Forelimb muscle (tissue), 1 donor: ENCODE measurements at places on chromosomes 1 and 21. TPM values are rescaled to one million over a fixed set of nuclear protein-coding genes. Genes with fewer than 3 reads are reported as not detected.

Gene NOC2L
- 43.6 TPM for polyA plus RNA-seq

GRCh38 chr1:235067396-235068157 is 61.1 kb downstream of the TOMM20 start:
- no peak for DNase-seq

DNA sequence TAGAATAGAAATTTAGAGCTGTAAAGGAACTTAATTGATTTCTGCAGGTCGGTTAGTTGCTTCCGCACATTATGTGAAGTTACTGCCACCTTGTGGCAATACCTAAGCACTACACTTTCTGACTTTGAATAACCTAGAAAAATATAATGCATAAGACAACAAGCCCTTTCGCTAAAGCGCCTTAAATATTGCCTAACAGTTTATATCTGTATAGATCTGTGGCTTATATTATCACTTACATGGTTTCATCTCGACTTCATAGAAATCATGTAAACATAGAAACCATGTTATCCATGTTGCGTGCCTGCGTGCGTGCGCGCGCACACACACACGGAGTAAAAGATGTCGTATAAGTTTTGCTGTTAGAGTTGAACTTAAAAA is 10.9 kb upstream of the IFI16 start:
- DNase-seq, result no peak

GRCh38 chr1:84083307-84083706 is 60.8 kb upstream of the PRKACB start:
- DNase-seq, result no peak

Gene FCRL5
- polyA plus RNA-seq, result 0.05 TPM

Gene OR2L5
- not detected for polyA plus RNA-seq

DNA sequence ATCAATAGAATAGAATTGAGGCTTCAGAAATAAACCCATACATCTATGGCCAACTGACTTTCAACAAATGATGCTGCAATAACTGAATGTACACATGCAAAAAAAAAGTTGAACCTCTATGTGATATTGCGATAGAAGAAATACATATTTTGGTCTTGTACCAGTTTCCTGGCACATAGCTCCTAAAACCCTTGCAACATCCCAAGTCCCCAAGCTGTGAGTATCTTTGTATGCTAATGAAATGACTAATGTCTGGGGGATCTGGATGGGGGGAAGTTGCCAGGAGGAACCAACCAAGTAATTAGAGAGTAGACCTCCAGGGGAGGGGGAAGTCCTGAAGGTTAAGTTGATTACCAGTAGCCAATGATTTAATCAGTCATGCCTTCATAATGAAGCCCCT is 24.4 kb downstream of the BLZF1 start:
- no peak for DNase-seq

- no peak for DNase-seq
These were observed 54.9 kb upstream of the IGSF21 start for GRCh38 chr1:18052671-18053070.

Gene OR2L13
- polyA plus RNA-seq, result not detected

GRCh38 chr1:29832936-29833335 is 596.6 kb downstream of the PTPRU start:
- no peak for DNase-seq

DNA sequence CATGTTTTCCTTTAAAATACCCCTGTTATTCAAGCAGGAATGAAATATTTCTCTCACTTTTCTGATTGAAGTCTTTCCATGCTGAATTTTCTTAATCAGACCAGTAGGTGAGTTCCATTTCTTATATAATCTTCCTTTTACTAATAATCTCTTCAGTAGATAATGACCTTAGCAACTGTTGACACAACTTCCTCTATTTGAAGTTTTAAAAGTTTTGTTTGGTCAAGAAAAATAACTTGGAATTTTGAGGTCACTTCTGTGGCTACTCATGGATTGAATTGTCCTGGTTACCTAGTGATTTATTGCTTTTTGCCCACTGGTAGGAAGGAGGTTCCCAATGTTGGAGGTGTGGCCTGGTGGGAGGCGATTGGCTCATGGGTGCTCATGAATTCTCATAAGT is 70.6 kb upstream of the PAXBP1 start:
- no peak for DNase-seq

DNA sequence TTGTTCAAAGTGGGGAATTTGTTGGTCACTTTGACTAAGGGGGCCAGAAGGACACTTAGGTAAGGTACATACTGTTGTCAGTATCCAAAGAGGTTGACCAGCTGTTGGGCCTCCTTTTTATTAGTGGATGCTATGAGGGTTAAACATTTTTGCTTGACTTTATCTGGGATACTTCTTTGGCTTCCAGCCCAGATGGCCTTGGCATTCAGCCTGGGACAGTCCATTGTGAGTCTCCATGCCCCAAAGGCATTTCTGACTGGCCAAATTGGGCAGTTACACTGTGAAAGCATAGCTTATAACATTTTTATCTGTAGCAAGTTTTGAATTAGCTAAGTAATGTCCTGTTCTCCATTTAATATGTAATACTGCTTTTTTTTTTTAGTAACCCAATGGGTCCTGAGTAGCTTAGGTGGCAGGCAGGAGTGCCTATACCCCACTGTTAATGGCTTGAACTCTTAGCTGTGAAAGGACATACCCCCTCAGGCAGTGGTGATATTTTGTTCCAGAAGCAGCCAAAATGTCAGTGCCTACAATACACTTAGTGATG is 35.4 kb upstream of the CD1D start:
- DNase-seq, result no peak

Gene OPRD1
- polyA plus RNA-seq, result 0.67 TPM

DNA sequence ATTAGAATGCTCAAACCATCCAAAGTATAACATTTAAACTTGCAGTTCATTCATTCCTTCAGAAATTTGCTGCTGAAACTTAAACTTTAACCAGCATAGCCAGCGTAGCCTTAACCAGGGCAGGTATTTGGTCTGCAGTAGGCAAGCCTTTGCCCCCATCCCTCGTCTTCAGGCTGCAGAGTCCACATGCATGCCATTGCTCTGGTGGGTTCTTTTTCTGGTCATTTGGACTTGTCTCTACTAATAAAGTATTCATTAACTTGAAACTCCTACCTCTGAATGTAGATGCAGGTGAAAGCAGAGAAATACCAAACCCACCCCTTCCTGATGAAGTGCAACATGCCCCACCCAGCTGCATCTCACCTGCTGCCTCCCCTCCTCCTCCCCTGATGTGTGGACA is 100.2 kb downstream of the CAMTA1 start:
- DNase-seq, result no peak

Gene ADAMTS1
- polyA plus RNA-seq, result 16.8 TPM

GRCh38 chr1:227959325-227959860 is 11.7 kb upstream of the WNT9A start:
- DNase-seq, result no peak

DNA sequence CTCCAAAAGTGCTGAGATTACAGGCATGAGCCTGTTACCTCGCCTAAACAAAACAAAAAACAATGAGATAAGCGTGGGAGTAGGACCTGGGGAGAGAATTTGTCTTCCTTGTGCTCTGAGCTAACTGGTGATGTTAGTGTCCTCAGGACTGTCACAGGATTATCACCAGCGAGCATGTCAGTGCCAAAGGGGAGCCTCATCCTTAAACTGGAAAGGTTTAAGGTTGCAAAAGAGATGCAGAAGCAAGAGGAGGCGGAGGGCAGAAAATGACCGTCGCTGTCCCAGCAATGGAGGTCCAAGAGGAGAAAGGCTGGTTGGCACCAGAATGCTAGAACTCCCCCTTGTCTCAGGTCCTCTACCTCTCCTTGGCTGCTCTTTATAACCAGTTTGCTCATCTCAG is 3.9 kb downstream of the SYPL2 start:
- no peak for DNase-seq

DNA sequence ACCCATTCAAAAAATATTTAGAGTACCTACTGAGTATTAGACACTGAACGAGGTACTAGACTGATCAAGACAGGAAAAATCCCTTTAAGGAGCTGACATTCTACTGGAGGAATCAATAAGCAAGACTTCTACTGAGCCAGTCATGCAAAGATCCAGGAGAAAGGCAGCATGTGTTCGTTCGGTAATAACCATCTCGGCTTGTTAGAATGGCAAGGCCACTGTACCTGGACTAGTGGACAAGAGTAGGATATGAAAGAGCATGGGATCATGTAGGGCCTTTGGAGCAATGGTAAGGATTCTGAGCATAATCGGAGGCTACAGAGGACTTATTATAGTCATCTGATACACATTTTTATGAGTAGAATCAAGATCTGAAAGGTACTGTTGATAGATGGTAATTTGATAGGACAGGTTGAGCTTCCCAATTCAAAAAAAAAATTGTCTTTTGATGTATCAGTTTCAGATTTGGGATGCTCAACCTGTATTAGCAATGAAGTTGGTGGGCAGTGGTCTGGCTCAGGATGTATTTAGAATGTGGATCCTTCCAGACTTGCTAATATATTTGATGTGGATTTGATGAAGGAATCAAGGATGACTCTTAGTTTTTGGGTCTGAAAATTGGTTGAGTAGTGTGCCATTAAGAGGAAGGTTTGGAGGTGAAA is 2.3 kb downstream of the COX20 start:
- no peak for DNase-seq

Gene CTTNBP2NL
- 14.0 TPM for polyA plus RNA-seq

Gene S100A9
- 21.2 TPM for polyA plus RNA-seq

GRCh38 chr1:11653861-11654136 is 430 bp downstream of the FBXO2 start:
- DNase-seq, result no peak

Gene CFAP107
- polyA plus RNA-seq, result 0.99 TPM

DNA sequence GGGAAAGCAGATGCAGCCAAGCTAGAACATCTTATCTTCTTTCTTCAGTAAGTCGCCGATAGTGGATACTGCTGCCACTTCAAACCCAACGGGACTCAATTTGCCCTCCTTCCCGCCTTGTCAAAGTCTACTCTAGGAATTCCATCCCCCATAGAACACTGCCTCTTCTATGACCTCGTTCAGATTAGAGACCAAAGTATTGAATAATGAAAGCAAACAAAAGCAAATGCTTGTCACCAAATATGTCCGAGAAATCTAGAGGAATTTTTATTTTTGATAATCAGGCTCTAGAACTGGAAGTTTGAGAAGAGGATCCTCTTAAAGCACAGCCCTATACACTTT is 853 bp upstream of the RRAGC start:
- DNase-seq, result no peak

Gene SLC45A3
- polyA plus RNA-seq, result 3.4 TPM

Gene SLC37A1
- polyA plus RNA-seq, result 2.7 TPM

GRCh38 chr21:43810505-43811261 is 21.3 kb downstream of the RRP1 start:
- DNase-seq, result no peak

- DNase-seq, result no peak
These were observed 51.0 kb downstream of the PLPPR4 start for GRCh38 chr1:99315305-99315704.

DNA sequence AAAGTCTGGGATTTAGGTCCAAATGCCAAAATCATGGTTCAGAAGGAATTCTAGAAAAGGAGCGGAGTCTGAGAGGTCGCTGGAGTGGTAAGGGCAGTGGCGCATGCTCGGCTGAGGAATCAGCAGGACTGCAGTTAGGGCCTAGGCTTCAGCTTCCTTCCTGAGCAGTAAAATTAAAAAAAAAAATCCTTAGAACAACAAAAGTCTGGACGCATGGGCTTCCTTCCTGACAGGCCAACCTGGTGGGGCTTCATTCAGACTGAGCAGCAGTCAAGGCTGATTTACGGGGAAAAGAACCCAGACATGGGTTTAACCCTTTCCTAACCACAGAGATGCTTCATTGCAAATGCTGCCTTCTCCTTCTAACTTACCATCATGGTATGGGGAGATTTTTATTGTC is 17.1 kb downstream of the RNF220 start:
- no peak for DNase-seq

DNA sequence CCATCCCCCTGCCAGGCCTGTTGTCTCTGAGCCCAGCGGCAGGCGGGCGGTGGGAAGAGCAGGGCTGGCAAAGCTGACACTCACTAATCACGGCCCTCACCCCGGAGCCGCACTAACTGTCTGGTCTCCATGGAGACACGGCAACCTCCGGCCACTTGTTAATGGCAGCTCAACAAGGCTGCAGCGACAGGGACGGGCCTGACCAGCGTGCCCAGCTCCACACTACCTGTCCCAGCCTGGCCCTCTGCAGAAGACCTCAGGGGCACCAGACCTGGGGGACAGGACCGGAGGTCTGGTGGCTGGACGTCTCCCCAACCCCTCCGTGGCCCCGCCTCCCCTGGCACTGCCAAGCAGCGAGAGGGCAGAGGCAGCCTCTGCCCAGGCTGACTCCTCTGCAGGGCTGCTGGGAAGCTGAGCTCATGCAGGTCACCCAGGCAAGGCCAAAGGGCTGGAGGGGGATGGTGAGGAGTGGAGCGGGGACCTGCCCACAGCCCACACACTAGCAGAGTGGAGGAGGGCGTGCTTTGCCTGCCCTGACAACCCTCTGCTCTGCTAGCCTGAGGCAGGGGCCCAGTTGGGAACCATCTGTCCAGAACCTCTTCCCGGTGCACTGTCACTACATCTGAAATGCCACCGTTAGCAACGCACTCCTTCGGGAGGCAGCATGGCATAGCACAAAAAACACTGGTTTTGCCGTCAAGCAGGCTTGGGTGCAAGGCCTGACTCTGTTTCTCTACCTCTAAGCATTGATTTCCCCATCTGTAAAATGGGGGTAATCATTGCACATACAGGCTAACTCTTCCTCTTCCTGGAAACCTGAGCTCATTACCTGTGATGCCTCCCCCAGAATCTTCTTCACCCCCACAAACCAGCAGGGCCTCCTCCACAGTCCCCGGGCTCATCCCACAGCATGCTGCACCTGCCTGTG is 29.6 kb upstream of the WASF2 start:
- DNase-seq, result no peak

Gene TNFRSF18
- 6.1 TPM for polyA plus RNA-seq

- no peak for DNase-seq
These were observed 7.0 kb upstream of the GPR88 start for GRCh38 chr1:100530880-100531487.

DNA sequence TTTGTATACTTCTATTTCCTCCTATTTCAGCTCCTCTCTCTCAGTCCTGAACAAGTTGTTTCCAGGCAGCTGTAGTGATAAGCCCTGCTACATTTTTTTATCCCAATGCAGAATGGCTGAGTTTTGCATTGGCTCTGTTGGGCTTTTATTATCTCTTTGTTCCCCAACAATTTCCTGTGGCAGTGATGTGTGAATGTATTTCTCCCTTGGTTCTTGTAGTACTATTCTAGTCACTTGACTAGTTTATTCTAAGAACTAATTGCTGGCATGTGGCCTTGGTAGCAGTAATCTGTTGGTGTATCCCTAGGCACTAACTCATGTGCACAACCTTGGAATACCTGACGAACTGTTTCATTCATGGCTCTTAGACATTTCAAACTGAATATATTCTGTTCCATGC is 60.7 kb downstream of the NFASC start:
- DNase-seq, result no peak

- no peak for DNase-seq
These were observed 111.7 kb downstream of the NAV1 start for GRCh38 chr1:201650623-201650933.

Gene BTBD8
- polyA plus RNA-seq, result 2.5 TPM

GRCh38 chr1:156627313-156627880 is 8.2 kb downstream of the HAPLN2 start:
- DNase-seq, result no peak

- no peak for DNase-seq
These were observed 63.4 kb upstream of the CSF1 start for GRCh38 chr1:109847251-109847650.

Gene CFHR1
- polyA plus RNA-seq, result not detected

Gene AKNAD1
- polyA plus RNA-seq, result 2.2 TPM

Gene PGLYRP3
- polyA plus RNA-seq, result not detected

Gene S100A16
- polyA plus RNA-seq, result 43.0 TPM
